Testis (tissue), 5 donors: ENCODE measurements at places on chromosomes 6 and 20.

DNA sequence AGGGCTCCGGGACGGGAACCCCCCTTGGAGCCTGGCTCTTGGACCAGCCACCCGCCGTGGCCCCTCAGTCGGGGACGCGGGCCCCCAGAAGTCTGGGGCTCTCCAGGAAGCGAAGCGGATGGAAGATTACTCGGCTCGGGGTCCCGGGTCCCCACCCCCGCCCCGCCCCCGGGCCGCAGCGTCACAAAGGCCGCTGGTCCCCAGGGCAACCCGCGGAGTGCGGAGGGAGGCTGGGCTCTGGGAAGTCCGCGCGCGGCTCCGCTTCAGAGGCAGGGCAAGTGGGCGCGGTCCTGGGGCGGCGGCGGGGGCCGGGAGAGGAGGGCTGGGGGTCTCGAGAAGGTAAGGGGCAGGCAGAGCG lies at the start of gene FNDC11:
FNDC11 (plus strand) TSS at position 227 of the 358 bp plus-strand sequence. CDS start 1,505 bp downstream, outside the sequence.
- DNase-seq: peak; percentile 41

- DNase-seq: no peak
Measured at GRCh38 chr20:23566199-23566932, 1.9 kb downstream of the CST9L start.

DNA sequence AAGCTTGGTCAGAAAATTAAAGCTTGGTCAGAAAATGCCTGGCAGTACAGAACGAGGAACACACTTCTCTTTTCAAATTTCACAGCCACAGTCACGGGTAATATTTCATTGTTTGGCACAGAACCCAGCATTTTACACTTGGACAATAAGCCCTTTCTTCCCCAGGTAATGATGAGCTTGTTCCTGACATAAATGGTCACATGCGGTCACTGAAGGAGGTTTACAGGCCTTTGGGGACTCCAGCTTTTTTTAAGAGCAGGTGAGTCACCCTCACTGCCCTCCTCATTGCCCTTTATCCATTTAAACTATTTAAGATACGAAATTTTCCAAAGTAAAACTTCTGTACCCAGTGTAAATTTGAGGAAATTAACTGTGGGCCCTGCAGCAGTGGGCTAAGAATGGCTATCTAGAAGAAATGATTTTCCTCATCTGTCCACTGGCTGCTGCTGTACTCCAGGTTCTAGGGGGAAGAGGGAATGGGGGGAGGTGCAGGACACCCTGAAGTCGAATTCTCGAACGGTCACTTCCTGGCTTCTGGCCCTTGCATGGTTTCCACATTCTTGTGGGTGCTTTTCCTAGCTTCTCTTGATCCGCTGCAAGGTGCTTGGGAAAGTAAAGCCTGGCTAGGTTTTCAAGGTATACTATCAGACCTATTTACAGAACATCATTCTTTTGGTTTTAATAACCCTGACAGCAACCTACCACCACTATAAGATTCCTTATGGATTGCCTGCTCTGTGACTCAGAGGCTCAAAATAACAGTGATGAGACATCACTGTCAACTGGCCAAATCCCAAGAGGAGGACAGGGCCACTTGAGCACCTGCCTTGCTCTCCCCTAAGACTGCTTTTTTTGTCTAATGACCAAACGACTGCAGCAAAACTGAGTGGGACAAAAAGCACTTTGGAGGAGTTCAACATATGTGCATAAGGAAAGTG lies 75.8 kb downstream of the PREP start:
- DNase-seq: no peak

DNA sequence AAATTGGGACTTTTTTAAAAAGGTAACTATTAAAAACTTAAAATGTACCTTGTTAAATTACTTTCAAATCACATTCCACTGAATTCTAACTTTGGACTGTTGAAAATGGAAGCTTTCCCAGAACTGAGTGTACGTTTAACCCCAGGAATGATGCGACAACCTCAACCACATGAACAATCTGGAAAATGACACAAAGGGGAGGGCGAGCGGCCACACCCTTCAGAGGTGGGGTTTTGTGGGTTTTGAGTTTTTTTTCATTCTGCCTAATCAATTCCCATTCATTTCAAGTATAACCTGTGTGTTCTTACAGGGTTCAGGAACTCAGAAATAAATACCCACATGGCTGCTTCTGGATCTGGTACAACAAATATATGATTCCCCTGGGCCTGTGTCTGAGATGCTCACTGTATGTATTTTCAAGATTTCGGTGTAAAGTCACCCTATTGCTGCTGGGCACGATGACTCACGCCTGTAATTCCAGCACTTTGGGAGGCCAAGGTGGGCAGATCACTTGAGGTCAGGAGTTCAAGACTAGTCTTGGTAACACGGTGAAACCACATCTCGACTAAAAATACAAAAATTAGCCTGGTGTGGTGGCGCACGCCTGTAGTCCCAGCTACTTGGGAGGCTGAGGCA lies 21.6 kb downstream of the CNKSR3 start:
- no peak for DNase-seq

DNA sequence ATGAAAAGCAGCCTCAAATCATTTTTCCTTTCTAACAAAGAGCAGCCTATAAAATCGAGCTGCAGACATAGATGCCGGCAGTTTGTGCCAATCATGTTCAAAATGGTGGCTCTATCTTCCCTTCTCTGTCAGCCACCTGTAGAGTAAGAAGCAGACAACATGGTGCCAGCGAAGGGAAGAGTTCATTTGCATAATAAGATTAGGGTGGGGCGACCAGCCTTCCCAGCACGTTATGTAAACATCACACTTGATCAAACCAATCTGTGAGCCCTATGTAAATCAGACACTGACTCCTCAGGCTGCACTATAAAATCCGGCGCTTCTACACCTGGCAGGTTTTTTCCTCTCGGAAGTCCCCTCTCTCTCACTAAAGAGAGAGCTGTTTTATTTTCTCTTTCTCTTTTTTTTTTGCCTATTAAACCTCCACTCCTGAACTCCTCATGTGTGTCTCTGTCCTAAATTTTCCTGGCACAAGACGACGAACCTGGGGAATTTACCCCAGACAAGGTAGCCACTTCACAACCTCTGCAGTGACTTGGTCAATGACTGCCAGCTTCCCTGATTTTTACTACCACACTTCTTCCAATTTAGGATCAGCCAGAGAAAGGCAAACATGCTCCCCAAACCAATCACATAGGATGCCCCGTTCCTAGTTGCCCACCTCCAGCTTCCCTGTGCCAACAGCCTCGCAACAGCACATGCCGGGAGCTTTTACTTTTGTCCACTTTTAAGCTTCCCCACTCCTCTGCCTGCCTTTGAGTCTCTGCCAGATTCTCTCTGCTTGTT lies 12.9 kb downstream of the TPMT start:
- DNase-seq: no peak

- peak; percentile 88 for DNase-seq
Measured at GRCh38 chr20:46255440-46256104, 52.7 kb downstream of the CDH22 start.

DNA sequence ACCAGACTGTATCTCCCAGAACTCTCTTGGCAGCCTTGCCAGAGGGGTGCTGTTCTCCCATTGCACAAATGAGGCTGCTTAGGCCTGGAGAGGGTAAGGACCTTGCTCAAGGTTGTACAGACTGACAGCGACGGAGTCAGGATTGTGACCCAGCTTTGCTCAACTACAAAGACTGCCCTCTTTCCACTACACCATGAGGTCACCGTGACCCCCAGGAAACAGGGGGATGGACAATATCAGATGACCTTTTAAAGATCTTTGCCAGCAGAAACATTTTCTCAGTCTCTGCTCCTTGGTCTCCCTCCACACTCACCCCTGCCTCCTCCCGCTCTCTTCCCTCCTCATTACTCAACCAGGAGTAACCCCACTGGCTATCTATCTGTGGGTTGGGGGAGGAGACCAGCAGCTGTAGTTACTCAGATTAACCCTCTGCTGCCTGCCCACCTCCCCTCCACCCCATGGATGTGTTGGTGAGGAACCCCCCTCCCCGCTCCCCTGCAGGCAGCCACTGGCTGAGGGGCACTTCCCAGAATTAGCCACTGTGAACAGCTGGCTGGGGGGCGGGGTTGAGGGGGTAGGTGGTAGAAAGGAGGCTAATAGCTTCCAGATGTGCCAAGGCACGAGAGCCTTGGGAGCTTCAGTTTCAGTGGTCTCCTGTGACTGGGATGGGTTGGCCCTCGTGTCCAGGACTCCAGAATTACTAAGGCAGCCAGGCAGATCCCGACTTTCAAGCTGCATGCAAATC lies 26.9 kb upstream of the MRPS18A start:
- DNase-seq: no peak

GRCh38 chr6:24619661-24620060 lies 26.3 kb downstream of the KIAA0319 start:
- no peak for DNase-seq

DNA sequence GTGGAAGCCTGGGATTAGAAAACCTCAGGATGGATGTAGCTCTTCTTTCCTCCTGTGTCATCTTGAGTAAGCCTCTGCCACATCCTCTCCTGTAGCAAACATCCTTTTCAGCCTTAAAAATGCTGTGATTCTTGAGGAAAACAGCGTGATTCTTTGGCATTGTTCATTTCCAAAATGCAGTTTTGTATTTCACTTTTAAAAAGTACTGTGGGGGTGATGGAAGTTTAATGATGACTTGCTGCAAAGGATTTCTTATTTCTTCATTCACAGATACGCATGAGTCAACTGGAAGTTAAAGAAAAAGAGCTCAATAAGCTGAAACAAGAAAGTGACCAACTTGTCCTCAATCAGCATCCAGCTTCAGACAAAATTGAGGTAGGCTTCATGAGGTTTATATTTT lies 23.9 kb upstream of the SNRNP48 start:
- DNase-seq: no peak

DNA sequence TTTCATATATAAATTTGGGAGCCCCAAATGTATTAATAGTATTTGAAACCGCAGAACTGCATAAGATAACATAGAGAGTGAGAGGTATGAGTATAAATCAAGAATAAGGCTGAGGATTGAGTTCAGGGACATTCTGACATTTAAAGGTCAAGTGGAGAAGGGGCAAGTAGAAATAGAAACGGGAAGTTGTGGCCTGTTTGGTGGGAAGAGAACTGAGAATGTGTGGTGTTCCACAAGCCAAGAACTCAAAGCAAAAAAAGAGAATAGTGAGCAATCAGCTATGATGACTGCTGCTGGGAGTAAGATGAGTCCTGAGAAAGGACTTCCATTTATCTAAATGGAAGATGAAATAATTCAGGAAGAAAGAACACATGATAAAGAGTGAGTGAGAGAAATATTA lies 418.4 kb downstream of the CD109 start:
- no peak for DNase-seq

DNA sequence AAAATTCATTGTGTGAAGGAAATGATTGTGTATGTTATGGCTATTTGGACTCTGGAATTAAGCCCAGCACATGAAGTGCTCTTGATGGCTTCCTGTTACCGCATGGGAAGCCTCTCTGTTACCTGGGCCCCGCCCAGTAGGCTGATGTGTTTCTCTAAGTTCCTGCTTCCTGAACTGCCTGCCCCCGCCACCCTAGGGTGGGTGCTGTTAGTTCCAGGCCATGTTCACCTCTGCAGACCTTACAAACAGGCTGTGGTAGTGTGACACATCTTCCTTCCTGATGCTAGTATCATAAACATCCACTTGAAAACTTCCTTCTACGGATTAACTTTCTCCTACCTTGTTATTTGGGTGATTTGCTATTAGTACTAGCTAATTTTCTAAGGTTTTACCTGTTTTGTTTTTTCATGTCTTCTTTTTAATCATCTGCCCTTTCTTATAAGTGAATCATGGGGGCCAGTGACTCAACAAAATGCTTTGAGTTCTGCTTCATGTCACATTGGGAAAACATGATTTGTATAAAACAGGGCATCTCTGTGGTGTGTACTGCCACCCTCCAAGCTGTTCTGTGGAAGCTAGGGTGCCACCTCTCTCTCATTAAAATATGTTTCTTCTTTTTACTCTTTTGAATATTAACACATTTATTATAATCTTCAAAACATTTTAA lies 40.6 kb downstream of the SH3BGRL2 start:
- no peak for DNase-seq

- no peak for DNase-seq
Measured at GRCh38 chr6:146071781-146072180, 42.9 kb downstream of the GRM1 start.

GRCh38 chr6:111764238-111765175 lies 108.7 kb downstream of the FYN start:
- no peak for DNase-seq

- no peak for DNase-seq
Measured at GRCh38 chr6:210104-210456, 82.2 kb upstream of the DUSP22 start.

DNA sequence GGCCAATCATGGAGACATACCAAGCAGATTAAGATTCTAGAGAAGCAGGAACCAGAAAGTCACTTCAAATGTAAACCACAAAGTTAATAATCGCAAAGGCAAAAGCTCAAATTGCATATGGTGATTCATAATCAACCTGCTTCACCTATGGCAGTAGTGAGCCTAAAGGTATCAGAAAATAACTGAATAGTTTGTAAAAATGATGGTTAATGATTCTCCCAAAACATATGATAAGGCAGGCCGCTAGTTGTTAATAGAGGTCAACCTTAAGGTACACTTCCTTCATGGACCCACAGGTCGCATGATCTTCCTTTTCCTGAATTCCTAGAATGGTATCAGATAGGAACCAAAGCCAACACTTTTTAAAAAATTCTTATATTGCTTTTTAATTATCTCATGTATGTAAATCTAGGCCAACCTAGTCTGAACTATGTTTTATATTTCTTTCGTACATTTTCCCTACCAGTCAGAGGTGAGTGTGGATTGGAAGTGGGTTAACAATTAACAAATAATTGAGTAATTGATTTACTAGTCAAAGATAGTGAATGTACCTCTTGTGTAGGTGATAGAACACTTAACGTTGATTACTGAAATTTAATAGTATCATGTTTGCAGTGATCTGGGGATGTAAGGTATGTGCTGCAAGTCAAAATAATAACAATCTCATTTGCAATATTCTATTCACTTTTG lies 16.4 kb downstream of the TAAR2 start:
- no peak for DNase-seq

DNA sequence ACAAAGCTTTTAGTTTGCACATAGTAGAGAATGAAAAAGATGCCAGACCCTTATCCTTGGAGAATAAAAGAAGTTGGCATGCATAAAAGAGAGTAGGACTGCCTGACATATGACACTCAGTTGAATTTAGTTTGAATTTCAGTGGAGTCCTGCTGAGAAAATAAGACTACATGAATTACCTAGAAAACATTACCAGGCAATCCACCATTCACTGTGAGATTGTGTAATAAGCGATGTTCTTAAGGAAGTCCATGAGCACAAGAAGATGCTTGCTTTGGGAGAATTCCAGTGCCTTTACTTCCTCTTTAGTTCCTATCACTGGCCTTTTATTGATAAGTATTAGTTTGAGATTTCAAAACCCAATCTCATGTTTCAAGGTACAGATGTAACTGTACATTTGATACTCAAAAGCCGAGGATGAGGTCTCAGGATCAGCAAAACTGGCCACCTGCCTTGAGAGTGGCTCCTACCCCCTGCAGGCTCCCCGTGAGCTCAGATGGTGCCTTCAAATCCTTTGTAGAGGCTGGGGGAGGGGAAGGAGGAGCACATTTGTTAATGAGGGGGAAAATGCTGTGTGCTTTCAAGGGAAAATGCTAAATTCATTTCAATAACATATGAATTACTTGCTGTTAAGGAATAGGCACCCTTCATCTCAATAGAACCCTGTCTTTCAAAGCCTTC lies 11.2 kb upstream of the UNC93A start:
- DNase-seq: no peak
